ENCODE measurements at places on chromosomes 3 and 15.

DNA sequence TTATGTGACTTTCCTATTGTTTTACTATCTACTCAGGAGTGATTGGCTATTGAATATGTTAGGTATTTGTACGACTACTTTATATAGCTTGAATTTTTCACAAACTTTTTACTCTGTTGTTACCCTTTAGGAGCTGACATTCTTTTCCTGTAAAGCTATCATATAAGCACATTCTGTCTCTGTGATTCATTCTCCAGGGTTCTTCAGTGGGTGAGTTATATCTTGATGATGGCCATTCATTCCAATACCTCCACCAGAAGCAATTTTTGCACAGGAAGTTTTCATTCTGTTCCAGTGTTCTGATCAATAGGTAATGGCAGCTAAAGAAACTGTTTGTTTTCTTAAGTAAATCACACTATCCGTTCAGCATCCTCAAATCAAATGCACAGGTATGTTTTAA, 10.1 kb upstream of the CAPN3 start:
- no peak for DNase-seq

- DNase-seq: no peak
Observed at GRCh38 chr3:88307666-88308065, 157.9 kb downstream of the C3orf38 start.

GRCh38 chr3:130044370-130044769, 37.3 kb upstream of the ALG1L2 start:
- DNase-seq: no peak

DNA sequence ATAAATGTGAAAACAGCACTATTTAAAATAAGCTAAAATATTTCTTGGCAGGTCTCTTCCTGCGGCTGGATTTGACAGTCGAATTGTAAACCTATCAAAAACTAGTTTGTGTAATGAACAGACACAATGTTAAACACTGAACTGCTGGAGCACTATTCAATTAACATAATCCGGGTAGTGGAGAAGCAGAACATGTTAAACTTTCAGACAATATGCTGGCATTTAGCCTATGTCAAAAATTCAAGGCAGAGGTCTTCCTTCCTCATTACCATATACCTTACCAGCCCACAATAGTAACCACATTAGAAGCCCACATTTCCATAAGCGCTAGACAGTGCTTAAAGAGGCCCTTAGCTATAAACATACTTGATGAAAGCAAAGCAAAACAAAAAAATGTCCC, 1042.9 kb downstream of the ROBO1 start:
- no peak for DNase-seq

GRCh38 chr15:80864666-80865065, 85.5 kb downstream of the CEMIP start:
- no peak for DNase-seq

- no peak for DNase-seq
Observed at GRCh38 chr3:12425850-12426579, 58.3 kb upstream of the TSEN2 start.

DNA sequence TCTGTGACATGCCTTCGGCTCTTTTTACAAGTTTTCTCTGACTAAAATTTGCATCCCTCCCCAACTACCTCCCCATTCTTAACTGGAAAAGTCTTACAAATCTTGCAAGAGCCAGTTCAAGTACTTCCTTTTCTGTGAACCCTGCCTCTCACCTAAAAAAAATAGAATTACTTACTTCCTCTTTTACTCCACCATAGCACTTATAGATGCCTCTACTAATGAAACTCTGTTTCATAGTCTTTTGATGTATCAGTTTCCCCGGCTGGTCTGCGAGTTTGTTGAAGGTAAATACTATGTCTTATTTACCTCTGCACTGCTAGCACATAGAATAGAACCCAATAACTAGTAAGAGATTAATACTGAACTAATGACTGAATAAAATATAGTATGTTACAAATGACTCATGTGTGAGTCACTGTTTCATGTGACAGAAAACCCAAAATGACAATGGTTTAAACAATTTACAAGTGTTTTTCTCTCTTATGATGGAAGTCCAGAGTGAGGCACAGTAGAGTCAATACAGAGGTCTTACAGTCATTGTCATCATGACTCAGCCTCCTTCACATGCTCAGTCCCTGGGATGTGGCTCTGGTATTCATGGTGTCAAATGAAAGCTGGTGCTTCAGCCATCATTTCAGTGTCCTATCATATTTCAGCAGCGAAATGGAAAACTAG, 393.5 kb downstream of the RSL24D1 start:
- DNase-seq: no peak

DNA sequence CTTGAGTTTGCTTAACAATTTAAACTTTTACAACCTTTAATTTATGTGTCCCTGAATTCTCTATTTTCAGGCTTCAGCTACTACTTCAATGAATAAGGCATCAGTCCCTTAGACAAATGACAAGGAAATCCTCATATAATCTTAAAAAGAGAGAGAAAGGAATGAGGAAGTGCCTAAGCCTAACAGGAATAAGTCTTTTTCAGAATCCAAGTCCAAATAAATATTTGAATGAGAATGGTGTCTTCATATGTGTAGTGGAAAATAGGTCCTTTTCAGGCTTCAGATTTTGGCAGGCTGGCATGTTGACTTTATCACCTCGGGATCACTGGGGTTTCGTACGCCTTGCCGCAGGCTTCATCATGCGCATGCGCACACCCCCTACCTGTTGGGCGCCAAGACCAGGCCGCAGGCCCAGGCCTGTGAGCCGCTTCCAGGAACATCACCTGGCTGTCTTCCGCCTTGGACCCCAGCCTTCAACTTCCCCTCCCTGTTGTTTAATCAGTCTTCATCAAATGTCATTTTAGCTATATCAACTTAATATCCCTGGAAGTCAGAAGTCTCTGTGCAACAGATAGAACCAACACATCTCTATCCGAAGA, 334.5 kb downstream of the SOX2 start:
- DNase-seq: peak; percentile 40

GRCh38 chr3:8505621-8506020, 4.0 kb downstream of the LMCD1 start:
- no peak for DNase-seq

DNA sequence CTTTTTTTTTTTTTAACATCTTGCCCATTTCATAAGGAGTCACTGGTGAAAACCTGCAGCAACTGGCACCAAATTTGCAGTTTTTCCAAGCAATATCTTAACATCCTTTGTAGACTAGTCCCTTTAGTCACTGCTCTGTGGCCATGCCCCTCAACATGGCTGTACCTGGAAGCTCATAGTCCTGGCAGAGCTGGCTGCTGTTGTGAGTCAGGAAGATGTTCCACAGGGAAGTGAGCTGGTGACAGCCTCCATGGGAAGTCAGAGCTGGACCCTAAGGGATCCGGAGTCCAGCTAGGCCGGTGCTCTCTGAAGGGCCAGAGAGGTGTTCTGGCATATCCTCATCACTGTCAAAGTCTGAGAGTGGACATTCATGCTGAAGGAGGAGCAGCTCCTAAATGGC, 99.3 kb upstream of the ZBED2 start:
- no peak for DNase-seq

DNA sequence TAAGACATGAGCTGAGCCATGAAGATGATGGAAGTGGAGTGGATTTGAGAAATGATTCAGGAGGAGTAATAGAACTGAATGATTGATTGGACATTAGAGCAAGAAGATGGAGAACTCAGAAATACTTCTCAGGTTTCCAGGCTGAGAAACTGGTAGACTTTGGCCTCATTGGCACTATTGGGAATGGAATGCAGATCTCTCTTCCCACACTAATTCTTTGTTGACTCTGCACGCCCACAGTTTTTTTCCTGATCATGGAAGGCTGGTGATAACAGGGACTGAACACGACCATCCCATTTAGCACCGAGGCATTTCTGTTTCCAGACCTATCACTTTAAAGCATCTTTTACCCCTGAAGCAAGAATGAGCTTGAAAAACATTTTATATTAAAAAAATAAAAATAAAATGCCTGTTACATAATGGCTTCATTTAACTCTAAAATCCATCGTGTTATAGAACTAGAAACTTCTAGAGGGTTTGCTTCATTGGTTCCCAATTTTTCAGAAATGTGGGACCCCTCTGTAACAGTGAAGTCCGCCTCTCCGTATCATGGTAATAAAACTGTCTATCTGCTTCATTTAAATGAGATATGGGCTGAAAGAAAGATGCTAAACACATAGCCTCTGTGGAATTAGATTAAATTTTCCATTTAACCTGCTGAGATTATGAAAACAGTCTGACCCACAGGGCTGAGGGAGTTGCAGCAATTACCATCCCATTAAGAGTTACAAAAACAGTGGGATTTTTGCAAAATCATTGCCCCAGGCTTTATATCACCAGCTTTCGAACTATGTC, 562.0 kb upstream of the CFAP20DC start:
- no peak for DNase-seq

DNA sequence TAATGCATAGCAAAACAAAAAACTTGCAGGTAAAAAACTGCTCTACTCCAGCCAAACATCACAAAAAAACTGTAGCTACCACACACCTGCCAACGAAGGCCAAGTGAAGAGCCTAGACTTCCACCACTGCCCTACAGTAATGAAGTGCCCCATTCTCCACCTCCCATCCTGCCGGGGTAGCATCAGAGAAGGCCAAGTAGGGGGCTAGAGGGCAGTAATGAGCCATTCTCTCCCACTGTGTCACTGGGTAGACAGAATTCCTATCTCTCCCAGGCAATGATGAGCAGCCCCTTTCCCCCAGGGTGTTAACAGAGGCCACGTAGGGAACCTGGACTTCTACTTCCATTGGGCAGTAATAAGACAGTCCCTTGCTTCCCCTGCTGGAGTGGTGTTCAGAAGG, 9.5 kb downstream of the SEC22C start:
- no peak for DNase-seq

DNA sequence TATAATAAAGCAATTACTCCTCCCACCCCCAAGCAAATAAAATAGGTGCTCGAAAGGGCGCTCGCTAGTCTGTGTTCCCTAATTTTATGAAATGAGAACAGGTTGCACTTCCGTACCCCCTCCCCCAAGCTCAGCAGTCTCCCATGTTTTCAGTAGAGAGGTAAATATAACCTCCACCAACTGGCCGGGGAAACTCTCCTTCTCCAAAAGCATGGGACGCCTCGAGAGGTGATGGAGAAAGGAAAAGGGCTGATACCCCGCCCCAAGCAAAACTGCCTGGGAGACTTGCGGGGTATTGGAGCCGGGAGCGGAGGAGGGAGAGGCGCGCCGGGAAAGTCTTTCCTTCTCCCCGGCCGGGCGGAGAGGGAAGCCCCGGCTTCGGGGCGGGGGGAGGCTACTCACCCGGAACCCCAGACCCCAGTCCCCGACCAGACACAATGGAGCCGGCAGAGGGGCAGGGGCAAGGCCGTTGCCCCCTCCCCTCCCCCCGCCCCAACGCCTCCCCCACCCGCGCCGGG, 605 bp downstream of the DCUN1D1 start:
- no peak for DNase-seq

DNA sequence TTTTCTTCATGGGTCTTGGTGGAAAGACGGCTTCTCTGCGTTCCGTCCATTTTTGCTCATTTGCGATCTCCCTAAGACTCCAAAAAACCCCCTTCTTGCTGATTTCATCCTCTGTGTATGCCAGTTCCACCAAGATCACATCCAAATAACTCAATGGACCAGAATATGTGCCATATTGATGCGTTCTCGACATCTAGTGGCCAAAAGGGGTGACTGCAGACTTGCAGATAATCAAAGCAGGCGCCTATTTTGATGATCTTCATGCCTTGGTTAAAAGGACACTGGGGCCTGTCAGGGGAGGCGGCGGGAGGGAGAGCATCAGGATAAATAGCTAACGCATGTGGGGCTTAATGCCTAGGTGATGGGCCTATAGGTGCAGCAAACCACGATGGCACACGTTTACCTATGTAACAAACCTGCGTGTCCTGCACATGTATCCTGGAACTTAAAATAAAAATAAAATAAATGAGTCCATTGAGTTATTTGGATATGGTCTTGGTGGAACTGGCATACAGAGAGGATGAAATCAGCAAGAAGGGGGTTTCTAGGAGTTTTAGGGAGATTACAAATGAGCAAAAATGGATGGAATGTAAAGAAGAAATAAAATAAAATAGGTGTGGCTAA, 104.2 kb upstream of the RAD18 start:
- DNase-seq: no peak

- no peak for DNase-seq
Observed at GRCh38 chr3:106473576-106474475, 605.0 kb upstream of the CBLB start.

Data from RWPE2 (cell line).